ENCODE measurements at places on chromosomes 7 and 10.

GRCh38 chr7:132045002-132045401 lies 488.6 kb upstream of the PODXL start:
- DNase-seq = no peak

GRCh38 chr7:117090791-117091190 lies 137.5 kb downstream of the ST7 start:
- DNase-seq = no peak

- DNase-seq = no peak
Measured at GRCh38 chr10:115965376-115965775, 307.6 kb downstream of the GFRA1 start.

DNA sequence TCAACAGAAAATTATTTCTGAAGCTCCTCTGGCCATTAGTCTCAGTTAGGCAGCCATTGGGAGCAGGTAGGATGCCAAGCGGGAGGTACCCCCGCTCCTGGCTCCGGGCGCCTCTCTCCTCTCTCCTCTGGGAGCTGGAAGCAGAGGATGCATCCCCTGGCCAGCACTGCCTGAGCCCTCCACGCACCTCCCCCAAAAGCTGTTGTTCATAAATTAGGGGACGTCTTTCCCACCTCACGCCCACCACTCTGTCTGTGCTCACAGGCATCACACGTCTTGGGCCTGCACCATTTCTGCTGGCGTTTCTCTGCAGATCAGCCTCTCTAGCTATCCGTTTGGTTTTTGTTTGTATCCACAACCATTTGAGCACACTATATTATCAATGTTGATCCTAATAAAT lies 609.0 kb upstream of the FOXK1 start:
- DNase-seq = no peak

DNA sequence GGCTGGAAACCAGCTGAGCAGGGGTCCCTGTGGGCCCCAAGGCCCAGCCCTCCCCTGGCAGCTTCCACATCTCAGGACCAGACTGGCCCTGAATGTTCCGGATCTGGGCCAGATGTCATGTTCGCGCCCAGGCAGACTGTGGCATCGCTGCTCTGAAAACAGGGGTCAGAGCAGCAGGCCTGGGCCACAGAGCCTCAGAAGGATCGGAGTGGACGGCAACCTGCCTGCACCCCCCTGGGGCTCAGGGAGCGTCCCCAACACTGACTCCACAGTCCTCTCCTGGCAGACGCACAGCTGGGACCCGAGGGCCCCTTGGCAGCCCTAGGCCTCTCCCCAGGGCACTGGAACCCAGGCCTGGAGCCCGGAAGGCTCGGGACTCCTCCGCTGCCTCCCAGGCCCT lies 91.3 kb upstream of the DNAAF5 start:
- DNase-seq = no peak

GRCh38 chr10:44890696-44891563 lies 20.2 kb upstream of the TMEM72 start:
- no peak for DNase-seq

DNA sequence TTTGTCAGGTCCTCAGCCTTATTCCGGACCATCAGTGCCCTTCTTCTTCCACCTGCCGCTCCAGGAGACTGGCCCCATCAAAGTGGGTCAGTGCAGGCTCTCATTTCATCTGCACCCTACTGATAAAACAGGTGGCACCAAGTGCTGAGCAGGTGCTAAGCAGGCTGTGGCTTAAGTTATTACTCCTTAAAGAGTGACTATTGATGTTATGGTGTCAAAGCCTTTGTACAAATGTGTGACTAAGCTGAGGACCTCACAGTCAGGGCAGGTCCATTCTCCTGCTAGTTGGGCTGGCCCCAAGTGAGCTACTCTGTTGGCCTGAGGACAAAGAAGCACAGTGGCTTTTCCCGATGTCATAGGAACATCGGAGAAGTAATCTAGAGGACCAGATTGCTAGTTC lies 11.2 kb upstream of the CALD1 start:
- no peak for DNase-seq
